ENCODE measurements at places on chromosomes 1 and 21.

DNA sequence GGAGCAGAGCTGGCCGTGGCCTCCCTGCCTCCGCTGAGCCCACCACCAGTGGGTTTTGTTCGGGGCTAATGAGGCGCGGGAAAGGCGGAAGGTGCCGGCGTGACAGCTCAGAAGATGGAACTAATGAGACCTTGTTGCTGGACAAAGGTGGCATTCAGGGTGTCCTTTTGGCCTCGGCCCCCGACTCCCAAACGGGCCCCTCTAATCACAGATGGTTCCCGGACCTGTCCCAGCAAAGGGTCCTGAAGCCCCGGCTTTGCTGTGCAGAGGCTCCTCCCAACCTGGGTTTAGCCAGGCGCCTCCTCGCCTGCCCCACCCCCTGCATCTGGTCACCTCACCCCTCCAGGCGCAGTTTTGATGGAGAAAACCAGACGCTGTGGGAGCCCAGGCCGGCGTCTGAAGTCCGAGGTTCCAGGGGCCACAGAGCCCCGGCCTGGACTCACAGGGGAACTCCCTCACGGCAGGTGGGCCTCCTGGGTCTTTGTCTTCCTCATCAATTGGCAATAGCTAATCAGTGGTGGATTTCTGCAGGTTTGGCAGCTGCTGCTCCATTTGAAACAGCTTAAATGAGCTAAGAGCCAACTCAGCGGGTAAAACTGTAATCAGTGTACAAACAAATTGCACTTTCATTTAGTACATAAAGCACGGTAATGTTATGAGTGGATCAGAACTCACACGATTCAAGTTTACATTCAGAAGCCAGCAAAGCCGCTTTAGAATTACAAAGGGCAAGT, 44.3 kb upstream of the ADARB1 start:
- no peak for DNase-seq

DNA sequence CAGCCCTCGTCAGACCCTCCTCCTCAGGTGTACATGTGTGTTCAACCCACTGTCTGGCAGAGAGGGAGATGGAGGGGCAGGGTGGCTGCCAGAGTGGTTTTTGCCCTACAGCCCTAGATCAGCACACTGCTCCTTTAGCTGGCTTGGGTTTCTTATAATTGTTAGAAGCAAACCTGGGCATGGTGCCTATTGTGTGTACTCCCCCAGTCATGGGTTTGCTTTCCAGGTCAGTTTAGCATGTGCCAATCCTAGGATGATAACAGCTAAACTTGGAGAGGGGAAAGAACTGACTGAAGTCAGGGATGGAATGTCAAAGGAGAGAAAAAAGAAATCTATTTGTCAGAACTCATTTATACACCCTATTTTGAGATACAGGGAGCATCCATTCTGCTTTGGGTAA, 63.3 kb downstream of the UCK2 start:
- DNase-seq, result no peak

- DNase-seq, result no peak
These were observed 736.2 kb downstream of the PTPRU start for GRCh38 chr1:29972421-29973053.

DNA sequence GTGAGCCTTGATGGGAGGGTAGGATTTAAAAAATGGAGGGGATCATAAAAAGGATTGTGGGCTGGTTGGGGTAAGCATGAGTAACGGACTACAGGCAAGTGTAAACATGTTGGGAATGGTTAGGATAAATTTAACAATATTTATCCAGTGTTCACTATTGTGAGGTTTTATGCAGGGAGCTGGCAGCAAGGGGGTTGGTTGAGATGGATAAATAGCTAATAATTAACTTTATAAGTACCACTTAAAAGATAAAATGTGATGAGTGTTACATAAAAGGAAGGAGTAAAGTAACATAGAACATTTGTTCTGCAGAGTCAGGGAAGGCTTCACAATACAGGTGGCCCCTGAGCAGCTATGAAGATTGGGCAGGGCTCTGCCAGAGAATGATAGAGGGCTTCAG, 109.0 kb downstream of the NGF start:
- no peak for DNase-seq

GRCh38 chr1:31857863-31858262, 42.0 kb upstream of the SPOCD1 start:
- DNase-seq, result no peak

- no peak for DNase-seq
These were observed 8.9 kb upstream of the HAO2 start for GRCh38 chr1:119359730-119360129.

DNA sequence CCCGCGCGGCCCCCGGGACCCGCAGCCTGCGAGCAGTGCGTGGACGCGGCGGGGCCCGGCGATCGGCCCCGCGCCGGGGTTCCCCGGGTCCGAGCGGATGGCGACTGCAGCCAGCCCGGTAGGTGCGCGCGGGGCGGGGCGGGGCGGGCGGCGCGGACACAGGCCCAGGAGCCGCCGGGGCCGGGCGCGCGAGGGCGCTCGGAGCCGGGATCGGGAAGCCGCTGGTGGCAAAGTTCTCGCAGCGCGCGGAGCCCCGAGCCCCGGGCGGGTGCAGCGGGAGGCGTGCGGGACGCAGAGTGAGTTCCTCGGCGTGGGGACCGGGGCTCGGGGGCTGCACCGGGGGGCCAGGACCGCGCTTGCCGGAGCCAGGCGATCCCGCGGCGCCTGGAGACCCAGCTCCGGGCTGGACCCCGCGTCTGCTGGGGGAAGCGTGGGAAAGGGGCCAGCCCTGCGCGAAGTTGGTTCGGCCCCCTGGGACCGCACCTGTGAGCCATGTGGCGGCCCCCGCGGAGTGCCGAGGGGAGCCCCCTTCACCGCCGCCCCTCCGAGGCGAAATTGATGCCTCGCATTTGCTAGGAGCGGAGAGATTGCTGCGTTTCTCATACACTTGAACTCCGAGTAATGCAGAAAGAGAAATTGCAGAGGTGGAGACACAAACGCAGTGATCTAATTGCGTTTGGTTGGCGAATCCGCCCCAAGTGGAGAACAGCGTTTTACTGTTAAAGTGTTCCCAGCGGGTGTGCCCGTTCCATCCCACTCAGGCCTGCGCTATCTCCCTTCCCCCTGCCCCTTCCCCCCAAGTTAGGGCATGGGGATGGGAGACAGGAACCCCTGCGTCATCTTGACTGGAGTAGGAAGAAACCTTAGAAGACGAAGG, 228.9 kb upstream of the TMEM51 start:
- DNase-seq, result no peak

GRCh38 chr1:29849038-29849750, 612.9 kb downstream of the PTPRU start:
- peak; percentile 6 for DNase-seq

DNA sequence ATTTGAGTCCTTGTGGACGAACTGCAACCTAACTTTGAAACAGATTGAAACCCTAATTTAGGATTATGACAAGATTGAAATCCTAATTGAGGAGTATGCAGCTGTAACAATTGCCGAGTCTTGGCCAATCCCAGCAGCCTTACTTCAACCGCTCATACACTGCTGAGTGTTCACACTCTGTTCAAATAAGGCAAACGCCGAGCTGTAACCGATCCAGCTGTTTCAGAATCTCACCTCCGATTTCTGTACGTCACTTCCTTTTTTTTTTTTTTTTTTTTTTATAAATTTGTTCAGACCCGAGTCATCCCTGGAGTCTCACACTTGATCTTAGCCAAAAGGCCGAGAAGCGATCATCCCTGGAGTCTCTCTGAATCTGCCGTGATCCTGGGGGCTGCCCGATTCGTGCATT, 22.3 kb upstream of the ATP5PO start:
- peak; percentile 74 for DNase-seq

DNA sequence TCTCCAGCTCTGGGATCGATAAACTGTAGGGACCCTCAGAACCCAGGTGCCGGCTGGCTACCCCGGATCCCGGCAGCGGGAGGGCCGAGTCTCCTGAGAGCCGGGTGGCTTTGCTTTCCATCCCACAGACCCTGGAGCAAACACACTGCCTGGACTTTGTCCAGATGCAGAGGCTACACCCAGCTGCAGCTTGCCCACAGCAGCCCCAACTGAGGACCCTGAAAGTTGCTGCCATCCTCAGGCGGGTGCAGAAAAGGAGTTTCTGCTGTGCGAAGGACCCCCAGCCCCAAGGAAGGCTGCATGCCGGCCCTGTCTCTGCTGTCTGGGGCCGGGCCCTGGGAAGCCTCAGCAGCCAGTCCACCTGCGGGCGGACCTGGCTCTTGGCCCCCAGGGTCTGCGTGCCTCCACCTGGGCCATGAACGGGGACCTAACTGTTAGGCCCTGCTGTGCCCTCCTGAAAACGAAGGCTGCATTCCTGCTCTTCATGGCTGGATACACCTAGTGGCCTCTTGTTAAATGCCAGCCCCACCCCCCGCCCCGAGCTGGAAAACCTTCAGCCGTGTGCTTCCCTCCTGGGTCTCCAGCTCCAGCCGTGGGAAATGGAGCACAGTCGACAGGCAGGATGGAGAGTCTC, 97.5 kb upstream of the ARHGEF16 start:
- DNase-seq, result no peak

DNA sequence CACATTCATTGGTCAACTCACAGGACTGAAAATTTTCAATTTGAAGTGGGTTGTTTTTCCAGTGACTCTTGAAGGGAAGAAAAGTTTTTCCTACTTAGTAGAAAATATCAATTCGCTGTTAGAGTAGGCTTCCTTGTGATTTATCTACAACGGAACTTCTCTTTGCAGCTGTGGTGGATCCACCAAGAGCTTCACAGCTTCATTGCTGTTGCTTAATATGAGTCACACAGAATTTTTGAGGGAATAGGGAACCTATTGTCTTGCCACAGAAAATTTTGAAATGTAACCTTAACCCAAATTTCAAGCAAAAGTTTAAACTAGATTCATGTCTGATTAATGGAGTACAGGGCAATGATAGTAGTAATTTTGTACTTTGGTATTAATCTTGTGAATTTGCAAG, 58.4 kb upstream of the IFI44L start:
- peak; percentile 9 for DNase-seq

GRCh38 chr1:58030456-58030855, 516.1 kb downstream of the OMA1 start:
- no peak for DNase-seq

DNA sequence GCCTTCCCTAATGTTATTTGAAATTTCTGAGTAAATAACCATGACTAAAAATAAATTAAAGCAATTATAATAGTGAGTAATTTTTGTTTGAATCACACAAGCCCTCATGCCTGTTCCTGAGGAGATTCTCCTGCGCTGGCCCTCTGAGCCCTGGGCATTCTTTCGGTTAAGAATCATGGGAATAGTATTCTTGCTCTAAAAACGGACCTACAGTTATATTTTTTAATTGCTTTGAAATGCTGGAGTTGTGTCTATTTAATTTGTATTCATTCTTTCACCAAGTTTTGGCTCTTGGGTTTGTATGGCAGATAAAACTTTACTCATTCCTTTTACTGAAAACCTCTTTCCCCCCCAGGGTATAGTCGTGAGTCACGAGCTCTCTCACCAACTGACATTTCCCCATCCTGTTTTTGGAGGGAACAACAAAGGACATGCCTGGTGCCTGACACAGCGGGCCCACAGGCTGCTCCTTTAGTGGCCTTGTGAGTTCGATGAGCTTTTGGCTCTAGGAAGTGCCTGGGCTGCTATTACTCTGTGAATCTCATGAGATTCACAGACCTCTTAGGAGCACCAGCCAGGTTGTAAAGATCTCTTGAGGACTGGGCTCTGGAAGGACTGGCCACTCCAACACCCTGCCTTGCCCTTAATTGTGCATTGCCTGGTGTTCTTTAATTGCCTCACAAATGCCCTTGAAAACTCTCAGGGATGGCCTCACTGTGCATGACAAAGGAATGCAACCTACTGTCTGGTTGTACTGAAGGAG, 58.6 kb downstream of the DDR2 start:
- no peak for DNase-seq

GRCh38 chr1:89965193-89965768, 29.6 kb upstream of the ZNF326 start:
- DNase-seq, result no peak

GRCh38 chr1:81548918-81549587, 251.7 kb upstream of the ADGRL2 start:
- no peak for DNase-seq

DNA sequence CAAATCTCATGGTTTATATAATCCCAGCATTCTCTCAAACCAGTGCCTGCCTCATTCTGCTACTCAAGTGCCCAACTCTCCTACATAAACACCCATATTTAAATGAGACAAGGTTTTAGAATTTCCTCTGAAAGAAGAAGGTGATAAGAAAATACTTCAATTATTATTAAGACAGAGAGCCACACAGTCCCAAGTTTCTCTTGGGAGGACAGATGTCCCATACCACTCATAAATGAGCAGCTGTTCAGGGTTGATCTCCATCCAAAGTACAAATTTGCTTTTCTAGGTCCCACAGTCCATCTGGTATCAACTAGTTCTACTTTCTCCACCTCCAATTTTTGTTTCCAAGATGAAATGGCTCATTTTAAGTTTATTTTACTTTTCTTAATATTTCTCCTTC, 11.3 kb downstream of the DCAF8 start:
- no peak for DNase-seq

- no peak for DNase-seq
These were observed 60.5 kb downstream of the ATP1A1 start for GRCh38 chr1:116433275-116434257.

- no peak for DNase-seq
These were observed 88.6 kb downstream of the GPATCH2 start for GRCh38 chr1:217542136-217542777.

DNA sequence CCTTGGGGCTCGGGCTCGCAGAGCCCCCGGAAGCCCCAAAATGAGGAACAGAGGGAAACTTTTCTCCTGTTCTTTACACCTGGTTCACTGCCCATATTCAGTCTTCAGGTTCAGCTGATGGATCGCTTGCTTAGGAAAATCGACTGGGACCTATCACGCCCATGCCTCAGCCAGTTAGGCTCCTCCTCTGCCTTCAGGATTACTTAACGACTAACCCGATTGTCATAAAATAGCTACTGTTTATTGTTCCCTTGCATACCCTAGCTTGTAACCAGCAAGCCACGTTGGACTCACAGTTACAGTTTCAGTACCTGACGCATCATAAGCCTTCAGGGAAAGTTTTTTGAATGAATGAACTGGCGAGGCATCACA, 692 bp downstream of the TARDBP start:
- peak; percentile 21 for DNase-seq

GRCh38 chr1:65724151-65724550, 68.5 kb upstream of the PDE4B start:
- no peak for DNase-seq

DNA sequence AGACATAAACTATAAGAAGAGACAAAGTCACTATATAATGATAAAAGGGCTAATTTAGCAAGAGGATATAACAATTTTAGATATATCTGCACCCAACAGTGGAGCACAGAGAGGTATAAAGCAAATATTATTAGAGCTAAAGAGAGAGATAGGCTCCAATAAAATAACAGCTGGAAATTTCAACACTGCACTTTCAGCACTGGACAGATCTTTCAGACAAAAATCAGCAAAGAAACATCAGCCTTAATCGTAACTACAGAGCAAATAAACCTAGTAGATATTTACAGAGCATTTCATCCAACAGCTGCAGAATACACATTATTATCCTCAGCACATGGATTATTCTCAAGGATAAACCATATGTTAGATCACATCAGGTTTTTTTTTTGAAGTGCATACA, 642.9 kb downstream of the AMY1C start:
- no peak for DNase-seq

Measured in CD14-positive monocyte (primary cell).